Activated naive CD4-positive, alpha-beta T cell treated with anti-CD3 and anti-CD28 coated beads for 36 hours (primary cell): ENCODE measurements at places on chromosomes 11 and 22.

DNA sequence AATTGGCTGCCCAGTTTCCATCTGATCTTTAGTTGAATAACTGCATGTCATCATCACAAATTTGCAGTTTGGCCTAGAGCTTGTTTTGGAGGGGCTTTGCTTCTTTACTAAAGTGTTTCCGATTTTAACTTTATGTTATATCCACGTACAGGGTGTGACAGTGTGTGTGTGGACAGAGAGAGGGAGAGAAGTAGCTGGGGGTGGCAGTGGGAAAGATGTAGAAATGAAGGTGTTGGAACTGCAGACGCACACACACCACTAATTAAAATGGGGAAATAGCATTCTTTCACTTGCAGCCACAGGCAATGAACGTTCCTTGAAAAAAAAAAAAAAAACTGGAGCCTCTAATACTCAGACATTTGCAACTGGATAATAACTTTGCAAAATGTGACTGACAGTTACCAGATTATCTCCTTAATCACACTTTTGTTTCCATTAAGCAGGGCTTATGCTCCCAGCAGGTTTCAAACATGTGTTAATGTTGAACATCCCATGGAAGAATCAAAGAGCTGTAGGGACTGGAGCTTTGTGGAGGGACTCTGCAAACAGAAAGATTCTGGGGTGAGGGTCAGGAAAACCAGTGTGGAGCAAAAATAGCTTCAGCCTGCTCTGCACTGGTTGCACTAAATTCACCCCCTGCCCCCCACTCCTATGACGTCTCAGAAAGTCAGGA, 238.1 kb upstream of the TENM4 start:
- DNase-seq, result no peak

DNA sequence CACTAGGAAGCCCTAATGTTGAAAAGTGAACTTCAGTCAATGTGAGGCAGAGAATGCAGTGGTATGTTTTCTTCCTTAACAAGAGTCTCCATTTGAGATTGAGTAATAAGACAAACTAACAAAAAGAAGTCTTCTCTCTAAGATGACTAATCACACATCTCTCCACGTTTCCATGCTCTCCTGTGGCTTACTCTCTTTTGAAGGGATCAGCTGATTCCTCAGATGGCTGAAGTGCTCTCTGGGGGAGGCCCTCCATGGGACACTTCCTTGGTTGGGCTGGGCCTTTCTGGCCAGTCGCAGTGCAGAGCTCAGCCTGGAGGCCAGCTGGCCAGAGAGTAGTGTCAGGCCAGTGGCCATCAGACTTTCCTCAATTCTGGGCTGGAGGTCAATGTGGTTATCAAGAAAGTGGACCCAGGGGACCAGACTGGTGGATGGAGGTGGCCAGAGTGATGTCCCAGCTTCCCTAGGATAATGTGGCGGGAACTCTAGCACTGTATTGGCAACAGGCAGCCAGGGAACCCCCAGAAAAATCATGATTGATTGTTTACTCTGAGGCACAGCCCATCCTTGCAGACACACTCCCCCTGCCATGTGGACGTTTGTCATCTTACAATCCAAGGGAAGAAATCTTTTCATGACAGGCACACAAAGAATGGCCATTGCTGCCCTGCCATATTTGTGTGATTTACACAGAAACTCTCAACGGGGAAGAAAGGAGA, 14.5 kb downstream of the CSRP3 start:
- DNase-seq, result no peak

DNA sequence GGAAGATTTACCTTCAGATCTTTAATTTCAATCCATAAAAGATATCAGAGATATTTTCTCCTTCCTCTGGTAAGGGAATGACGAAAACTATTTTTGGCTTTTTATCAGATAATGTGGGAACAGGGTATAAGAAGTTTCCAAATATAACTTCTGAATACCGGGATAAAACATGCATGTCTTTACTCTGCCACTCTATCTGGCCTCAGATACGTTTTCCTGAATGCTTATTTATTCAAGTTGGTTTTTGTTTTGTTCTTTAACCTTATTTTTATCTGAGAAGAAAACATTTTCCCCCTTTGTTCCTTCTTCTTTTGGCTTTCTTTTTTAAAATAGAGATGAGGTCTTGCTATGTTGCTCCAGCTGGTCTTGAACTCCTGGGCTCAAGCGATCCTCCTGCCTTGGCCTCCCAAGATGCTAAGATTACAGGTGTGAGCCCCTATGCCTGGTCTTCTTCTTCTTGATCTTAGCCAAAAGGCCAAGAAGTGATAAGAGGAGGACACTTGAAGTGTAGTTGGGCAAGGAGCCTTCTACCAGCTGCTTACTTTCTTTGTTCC, 1.5 kb downstream of the SERPIND1 start:
- DNase-seq, result no peak

DNA sequence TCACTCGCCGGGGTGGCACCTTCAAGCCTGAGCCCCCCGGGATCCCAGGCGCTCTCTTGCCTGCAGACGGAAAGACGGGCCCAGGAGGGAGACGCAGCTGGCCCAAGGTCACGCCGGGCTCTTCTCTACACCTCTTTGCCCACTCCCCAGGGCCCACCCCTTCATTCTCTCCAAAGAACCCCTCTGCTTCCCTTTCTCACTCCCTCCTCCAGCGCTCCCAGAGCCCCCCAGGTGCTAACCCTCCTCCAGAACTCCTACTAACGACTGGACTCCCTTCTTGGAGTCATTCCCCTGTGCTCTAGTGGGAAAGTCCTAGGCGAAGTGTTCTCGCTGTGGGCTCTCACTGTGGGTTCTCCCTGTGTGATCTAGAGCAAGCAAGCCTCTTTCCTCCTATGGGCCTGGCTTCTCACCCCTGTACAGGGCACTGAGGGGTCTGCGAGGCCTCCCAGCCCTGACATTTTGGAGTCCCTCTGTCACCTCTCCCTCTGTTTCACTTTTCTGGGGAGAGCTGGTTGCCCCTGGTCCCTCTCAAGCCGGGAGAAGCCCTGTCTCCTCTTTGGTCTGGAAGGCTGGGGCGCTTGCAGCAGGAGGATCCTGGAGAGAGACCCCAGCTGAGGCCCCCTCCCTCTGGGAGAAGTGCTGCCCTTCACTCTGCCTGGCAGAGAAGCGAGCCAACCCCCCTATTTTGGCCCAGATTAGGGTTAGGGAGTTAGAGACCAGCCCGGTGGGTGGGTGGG, 858 bp downstream of the OAF start:
- DNase-seq, result peak; percentile 10

GRCh38 chr11:127564810-127565209, 564.2 kb upstream of the KIRREL3 start:
- no peak for DNase-seq

DNA sequence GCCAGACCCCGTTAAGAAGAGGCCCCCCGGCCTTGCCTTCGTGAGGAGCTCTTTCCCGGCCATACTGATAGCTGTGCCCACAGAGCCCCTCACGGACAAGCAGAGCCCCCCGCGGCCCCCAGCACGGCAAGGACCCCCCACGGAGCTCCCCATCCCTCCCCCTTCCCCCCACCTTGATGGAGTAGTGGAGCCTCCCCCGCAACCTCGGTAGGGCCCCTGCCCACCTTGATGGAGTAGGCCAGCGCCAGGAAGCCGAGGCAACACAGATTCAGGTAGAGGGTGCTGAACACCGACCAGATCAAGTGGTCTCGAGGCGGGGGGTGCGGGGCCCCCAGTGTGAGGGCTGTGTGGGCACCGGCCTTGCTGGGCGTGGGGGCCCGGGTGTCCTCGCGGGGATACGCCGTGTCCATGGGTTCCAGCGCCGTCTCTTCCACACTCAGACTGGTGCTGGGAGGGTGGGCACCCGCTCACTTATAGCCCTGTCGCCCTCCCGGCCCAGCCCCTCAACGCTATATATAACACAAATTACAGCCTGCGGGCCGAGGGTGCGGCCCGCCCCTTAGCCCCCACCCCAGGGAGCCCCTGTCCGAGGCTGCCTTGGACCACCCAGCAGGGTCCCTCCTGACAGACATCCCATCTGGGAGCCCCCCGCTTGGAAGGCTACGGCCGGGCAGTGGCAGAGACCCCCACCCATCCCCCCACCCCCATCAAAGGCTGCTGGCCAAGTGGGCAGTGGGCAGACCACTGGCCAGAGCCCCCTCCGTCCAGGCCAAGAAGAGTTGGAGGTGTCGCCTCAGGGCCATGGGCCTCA, at the start of gene IFITM5:
Gene IFITM5 (minus strand): TSS at position 446 of the 811 bp plus-strand sequence. CDS start 36 bp downstream, at position 410.
- no peak for DNase-seq

DNA sequence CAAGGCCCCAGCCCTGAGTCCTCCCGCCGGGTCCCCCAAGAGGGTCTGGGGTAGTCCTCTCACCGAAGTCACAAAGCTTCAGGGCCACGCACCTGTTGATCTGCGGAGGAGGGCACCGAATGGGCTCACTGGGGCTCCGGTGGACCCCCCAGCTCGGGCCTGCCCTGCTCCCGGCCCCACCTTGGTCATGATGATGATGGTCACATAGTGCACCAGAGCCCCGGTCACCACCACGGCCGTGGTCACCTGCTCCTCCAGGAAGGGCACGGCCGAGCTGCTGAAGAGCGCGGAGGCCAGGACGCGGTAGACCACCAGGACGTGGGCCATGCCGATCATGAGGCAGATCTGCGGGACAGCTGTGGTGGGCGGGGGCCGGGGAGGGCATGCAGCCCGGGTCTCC, 13.5 kb upstream of the SIGIRR start:
- DNase-seq, result no peak

DNA sequence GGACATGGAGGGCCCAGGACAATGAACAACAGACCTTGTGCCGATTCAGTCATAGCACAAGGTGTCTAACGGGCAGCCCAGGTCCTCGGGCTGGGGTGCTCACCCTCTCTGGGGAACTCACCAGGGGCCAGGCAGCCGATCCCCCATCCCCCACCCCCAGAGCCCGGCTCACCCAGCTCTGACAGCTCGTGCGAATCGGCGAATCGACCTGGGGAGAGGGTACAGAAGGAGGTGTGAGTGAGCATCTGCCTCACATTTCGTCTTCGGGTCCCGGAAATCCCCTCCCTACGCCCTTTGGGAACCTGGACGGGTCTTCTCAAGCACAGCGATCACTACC, 423 bp downstream of the PEX16 start:
- DNase-seq, result peak; percentile 37

DNA sequence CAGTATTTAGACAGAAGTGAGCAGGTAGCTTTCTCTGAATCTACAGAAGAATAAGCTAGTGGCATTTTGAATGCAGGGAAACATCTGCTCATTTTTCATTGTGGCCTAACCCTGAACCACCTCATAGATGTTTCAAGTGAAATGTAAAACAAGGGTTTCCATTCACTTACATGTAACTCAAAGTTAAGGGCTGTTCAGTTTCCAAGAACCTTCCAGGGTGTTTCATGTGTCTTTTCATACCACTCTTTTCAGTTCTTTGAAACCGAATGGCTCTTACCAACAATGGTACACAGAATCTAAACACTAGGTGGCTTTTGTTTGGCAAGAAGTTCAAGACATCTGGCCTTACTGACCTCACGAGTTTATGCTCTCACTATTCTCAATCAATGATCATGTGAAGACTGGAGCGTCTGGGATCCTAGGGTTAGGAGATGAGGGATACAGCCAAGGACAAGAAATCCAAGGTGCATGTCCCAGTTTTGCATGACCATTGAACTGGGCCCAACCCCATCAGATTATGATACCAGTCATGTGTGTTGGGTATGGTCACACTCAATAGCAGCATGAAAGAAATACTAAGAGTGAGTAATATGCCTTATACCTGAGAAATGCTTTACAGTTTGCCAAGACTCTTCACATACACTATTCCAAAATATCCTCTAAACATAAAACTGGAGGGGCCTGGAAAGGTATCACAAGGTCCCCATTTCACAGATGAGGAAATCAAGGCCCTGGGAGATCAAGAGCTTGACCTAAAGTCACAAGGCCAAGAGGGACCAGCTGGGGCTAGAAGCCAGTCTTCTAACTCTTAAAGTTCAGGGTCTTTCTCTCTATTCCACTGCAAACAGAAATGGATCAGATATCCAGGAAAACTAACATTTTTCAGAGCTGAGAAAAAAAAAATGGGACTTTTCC, 92.7 kb downstream of the ETS1 start:
- DNase-seq, result peak; percentile 23

DNA sequence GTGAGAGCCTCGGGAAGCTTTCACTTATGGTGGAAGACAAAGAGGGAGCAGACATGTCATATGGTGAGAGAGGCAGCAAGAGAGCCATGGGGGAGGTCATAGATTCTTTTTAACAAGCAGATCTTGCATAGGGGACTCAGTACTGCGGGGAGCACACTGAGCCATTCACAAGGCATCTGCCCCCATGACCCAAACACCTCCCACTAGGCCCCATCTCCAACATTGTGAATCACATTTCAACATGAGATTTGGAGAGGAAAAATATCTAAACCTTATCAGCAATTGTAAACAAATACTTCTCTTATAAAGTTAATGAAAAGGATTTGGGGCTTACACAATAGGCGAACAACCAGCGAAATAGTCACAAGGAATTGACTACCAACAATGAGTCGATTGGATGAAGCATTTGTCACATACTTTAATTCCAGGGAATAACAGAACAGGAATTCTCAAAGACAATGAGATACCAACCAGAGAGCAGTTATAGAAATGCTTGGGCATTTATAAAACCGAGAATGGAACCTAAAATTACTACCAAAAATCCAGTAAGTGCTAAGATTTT, 7.3 kb downstream of the DDI1 start:
- DNase-seq, result no peak

GRCh38 chr11:45108070-45109064, 38.1 kb upstream of the PRDM11 start:
- no peak for DNase-seq

DNA sequence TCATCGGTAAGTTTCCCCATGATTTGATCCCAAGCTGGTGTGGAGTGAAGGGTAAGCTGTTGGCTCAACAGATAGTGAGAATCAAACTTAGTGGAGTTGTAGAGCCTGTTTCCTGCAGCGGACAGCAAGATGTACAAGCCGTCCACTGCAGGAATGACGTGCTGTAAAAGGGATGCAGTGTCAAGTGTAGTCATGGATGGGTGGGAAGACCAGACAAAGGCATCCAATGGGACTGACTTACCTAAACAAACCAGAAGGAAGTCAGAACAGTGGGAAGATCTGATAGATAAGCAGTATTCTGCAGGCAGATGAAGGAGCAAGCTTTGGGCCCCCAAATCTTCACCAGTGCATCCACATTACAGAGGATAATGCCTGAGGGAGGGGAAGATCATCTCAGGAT, 8.8 kb downstream of the ZBTB16 start:
- no peak for DNase-seq

- peak; percentile 75 for DNase-seq
These were observed at the start of gene TYMP for GRCh38 chr22:50529897-50530579. Gene TYMP (minus strand): TSS chr22:50530012. CDS start chr22:50529709, 303 bp downstream.

- no peak for DNase-seq
These were observed 4.5 kb downstream of the FXYD2 start for GRCh38 chr11:117820071-117820470.

- DNase-seq, result no peak
These were observed 714.9 kb downstream of the OPCML start for GRCh38 chr11:132817387-132817786.

- no peak for DNase-seq
These were observed 66.9 kb downstream of the SCUBE1 start for GRCh38 chr22:43276321-43276720.

GRCh38 chr11:120024046-120024445, 113.9 kb downstream of the TRIM29 start:
- no peak for DNase-seq

DNA sequence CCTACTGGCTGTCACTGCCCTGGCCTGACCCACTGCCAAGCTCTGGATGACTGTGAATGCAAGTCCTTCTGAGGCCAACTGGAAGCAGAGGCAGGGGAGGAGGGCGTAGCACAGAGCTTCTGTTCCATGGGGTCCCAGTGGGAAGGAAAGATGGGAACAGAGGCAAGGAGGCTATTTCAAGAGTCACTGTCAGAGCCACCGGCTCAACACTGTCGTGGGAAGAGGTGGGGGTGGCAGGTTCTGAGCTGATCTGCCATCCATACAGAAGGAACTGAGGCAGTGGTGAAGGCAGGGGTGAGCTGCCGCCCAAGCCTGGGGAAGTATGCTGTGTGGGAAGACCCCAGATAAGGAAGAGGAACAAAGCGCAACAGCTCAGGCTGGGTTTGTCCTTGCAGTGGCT, 54.7 kb downstream of the SGSM3 start:
- no peak for DNase-seq
